ENCODE measurements at places on chromosomes 2 and 18.

GRCh38 chr2:44768438-44769236, 172.9 kb upstream of the SIX3 start:
- no peak for DNase-seq

DNA sequence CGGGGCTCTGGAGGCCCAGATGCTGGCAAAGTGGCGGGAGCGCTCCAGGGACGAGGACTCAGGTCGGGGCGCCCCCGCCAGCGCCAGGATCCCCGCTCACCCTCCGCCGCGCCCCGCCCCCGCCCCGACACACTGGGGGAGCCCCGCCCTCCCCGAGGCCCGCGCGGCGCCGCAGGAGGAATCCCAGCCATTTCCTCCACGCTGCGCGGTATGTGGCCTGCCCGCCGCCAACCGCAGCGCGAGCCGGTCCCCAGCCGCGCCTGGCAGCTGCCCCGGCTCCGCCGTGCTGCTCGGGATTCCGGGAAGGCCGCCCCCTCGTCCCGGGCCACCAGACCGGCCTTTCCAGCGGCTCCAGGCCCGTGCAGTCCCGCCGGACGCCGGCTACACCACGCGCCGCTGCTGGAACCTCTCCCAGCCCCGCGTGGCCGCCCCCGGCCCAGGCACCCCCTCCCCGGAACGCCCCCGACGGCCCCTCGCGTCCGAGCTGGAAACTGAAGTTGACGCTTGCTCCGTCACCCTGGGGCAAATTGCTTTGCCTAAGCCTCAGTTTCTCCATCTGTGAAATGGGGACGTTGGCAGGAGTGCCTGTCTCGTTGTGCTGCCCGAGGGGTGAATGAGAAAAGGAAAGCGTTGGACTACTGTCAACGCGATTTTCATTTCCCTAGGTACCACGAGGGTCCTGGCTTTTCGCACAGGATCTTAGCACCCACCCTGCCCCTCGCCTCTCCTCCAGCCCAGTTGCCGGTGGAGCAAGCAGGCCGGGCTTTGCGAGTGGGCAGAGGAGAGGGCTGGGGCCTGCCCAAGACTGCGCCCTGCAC, 53.6 kb downstream of the PKDCC start:
- no peak for DNase-seq

DNA sequence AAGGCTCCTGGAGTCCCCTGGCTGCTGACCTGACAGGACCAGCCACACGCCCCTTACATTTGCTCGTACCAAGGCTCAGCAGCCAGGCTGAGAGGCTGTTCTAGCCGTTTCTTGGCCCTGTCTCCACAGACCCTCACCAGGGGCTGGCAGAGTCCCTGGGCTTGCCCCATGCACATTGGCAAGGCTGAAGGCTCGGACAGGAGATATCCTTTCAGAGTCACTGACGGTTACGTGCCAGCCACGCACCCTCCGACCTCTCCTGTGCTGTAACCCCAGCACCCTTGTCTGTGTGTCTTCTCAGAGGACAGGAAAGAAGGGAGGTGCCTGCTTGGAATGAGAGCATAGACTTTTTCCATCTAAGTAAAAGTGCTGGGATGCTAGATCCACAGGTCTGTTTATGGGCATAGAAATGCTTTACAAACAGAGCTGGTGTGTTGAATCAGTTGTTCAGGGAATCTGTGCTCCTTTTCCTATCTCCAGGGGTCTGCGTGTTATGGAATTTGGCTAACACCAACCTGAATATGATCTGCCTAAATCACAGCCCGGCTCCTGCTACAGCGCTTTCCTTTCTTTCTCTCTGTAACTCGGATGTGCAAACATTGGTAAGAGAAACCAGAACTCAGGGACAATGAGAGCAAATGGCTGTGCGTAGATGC, 41.0 kb downstream of the COPS8 start:
- DNase-seq = no peak

GRCh38 chr18:62767321-62767720, 52.0 kb downstream of the PHLPP1 start:
- DNase-seq = peak; percentile 4

GRCh38 chr2:221501210-221501882, 70.8 kb downstream of the EPHA4 start:
- peak; percentile 74 for DNase-seq

DNA sequence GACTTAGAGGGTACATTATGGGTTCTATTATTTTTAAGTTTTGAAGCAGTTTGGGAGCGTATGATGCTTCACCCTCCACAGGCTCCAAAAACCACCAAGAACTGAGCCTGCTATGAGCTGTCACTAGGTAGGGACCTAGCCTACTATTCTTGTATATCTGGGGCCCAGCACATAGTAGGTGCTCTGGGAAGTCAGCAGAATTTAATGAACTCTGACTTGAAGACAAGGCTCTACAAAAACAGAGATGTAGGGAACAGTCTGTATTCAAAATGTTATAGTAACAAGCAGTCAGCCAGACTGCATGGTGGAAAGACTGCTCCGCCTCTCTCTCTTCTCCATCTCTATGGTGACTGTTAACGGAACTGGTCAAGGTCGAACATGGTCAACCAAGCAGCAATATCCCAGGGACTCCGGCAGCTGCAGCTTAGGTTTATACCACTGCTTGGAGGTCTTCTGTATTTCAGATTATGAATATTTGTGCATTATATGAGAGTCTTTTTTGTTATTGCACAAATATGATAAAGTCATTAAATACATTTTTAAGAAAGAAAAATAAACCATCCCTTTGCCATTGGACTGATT, 22.2 kb upstream of the YWHAQ start:
- DNase-seq = no peak

DNA sequence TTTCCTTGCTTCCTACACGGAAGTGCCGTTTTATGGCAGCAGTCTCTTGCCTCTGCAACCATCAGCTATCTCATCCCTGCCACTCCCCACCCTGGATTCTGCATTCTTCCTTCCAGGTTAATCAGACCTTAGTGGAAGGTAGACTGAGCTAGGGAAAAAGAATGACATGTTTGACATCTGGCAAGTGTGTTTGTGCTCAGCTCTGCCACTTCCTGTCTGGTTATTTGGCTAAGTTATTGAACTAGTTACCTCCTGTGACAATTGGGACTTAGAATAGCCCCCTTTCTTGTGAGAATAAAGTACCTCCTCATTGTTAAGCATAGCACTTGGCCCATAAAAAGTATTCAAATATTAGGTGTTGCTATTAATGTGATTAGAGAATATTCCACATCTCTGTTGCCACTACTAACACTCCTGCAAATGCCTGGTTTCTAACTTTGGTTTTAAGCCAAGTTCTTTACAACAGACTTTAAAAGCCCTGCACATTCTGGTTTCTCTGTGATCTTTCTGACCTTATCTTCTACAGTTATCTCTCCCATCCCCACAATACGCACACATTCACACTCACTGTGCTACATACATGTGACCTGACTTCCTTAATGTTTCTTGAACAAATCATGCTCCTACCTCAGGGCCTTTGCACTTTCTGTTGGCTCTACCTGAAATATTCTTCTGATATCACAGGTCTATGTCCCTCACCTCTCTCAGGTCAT, 10.8 kb upstream of the MAPRE2 start:
- no peak for DNase-seq

All from NCI-H460 (cell line).